ENCODE measurements at places on chromosomes 7 and 10.

GRCh38 chr7:76346778-76347177, 12.0 kb downstream of the YWHAG start:
- DNase-seq = no peak

- no peak for DNase-seq
These were observed 52.2 kb downstream of the PWWP2B start for GRCh38 chr10:132449051-132449810.

GRCh38 chr10:43693602-43694001, 44.9 kb upstream of the ZNF32 start:
- DNase-seq = no peak

- DNase-seq = no peak
These were observed 124.3 kb upstream of the UNC5B start for GRCh38 chr10:71088054-71088453.

- DNase-seq = no peak
These were observed 86.2 kb downstream of the SLC16A9 start for GRCh38 chr10:59623133-59624121.

- no peak for DNase-seq
These were observed 276.3 kb downstream of the GALNT17 start for GRCh38 chr7:71408271-71408670.

- no peak for DNase-seq
These were observed 535 bp downstream of the ASAH2B start for GRCh38 chr10:50740293-50740648.

DNA sequence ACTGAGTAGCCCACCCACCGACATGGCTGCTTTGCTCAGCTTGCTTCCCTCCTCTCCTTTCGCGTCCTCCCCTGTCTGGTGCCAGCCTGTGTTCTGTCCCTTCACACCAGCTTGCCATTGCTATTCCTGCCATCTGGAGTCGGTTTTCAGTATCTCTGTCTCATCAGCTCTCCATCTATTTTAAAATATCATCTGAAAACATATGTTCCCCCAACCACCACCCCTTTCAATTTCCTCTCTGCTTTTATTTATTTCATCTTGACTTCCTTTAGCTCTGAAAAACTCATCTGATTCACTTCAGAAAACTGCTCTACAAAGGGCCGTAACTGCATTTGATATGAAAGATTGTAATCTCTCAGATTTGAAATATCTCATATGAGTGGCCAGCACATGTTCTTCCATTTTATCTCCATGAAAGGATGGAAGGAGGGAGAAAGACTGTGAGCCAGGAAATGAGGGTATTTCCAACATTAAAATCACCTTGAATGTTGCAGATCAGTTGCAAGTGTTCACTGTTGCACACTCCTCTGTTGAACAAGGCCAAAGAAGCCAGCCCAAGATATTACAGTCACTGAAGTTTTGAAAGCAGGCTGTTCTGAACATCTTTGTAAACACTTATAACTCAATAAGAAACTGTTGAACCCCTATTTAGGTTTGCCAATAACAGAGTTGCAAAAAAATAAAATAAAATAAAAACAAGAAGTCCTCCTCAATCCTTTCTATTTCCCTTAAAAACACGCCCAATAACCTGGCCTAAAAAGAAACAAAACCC, 202.4 kb upstream of the NEBL start:
- DNase-seq = no peak

DNA sequence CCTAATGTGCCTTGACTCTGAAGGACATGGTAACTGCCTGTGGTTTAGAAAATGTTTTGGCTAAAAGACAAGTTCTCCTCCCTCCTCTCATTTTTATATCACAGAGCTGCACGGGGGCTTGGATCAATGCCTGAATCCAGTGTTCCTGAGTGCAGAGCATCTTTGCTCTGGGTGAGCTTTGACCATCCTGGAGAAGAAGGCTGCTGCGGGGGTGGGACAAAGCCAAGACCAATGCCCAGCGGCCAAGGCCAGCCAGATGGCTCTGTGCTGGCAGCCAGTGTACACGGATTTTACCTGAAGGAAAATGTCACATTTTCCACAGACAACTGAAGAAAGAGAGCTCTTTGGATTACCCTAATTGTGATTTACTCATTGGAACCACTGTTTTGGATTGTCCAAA, 102.0 kb upstream of the TARP start:
- no peak for DNase-seq

GRCh38 chr7:98214811-98215321, 3.6 kb downstream of the BHLHA15 start:
- no peak for DNase-seq

DNA sequence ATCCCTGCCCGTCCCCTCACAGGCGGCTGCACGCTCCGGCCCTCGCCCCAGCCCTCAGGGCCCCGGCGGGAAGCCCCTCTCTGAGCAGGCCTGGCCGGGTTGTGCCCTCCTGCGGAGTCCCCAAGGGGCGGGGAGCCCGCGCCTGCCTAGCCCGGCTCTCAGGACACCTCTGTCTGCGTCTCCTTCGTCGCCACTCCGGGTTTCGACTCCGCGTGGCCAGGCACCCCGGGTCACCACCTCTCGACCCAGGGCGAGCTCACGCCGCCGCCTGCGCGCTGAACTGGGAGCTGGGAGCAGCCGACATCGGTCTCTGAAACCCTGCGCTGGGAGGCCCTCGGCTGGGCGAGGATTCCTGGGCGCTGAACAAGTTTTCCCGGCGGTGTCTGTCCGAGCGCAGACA, 6.2 kb upstream of the OGDHL start:
- no peak for DNase-seq

DNA sequence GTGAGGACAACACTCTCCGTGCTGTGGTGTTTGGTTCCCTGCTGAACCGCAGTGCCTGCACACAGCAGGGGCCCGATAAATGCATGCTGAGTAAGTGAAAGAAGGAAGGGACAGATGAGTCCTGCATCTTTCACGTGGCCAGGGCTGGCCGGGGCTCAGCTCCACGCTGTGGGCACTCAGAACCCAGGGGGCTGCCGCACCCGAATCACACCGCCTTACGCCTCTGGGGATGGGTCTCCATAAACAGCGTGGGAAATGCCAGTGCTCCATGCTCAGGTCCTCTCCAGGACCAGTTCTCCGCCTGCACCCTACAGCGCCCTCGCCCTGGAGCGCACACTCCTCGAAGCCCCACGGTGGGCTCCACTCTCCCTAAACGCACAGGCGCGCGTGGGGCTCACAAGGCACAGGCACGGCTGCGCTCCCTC, 38.1 kb downstream of the RASGEF1A start:
- no peak for DNase-seq

DNA sequence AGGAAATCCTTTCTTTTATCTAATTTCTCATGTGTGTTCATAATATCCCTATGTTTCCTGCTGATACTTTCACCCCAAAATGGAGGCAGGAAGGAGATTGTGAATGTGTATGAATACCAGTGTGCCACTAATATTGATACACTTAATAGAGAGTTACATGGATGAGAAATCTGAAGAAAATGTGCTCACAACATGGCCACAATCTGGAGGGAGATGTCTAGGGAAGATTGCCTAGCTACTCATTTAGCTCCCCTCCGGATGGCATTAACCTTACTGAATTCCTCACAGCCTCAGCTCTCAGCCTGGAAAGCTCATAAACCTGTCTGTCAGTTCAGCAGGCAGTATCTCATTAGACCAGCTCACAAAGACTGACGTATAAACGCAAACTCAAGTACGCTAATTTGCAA, 23.4 kb upstream of the DMTF1 start:
- DNase-seq = no peak

DNA sequence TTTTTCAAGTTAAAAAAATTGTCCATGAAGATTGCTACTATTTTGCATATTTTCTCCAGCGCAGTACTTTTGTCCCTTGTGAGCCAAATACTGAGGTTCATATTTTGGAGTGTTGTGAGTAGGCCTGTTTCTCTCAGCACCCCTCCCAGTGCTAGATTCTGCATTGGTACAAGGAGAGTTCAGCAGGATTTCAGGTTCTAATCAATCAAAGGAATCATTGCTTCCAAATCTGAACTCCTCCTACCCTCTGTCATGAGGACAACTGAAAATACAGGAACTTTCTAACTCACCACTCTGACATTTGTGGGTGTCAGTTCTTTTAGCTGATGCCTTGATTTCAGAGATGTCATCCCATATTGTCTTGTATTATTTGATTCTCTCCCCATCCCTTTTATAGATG, 299.9 kb downstream of the FZD1 start:
- no peak for DNase-seq

DNA sequence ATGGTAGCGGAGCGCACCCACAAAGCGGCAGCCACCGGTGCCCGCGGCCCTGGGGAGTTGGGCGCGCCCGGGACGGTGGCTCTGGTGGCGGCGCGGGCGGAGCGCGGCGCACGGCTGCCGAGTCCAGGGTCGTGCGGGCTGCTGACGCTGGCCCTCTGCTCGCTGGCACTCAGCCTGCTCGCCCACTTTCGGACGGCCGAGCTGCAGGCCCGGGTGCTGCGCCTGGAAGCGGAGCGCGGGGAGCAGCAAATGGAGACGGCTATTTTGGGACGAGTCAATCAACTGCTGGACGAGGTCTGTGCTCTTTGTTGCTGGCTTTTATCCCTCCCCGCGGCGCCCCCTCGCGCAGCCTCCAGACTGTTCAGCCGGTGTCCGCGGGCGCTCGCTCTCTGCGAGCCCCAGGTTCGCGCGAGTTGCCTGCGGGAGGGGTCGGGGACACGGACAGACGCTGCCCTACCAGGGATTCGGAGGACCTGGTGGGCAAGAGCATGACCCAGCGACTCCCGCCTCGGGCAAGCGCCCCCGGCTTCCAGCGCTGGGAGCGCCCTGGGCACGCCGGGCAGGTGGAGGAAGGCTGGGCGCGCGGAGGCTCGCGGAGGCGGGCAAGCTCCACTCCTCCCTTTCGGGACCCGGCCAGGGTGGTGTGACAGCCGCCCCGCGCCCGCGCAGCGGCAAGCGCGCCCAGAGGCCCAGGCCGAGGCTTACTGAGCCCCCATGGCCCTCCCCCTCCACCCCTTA, 887 bp downstream of the COL13A1 start:
- no peak for DNase-seq

GRCh38 chr10:114024876-114025610, 18.6 kb upstream of the ADRB1 start:
- DNase-seq = no peak

DNA sequence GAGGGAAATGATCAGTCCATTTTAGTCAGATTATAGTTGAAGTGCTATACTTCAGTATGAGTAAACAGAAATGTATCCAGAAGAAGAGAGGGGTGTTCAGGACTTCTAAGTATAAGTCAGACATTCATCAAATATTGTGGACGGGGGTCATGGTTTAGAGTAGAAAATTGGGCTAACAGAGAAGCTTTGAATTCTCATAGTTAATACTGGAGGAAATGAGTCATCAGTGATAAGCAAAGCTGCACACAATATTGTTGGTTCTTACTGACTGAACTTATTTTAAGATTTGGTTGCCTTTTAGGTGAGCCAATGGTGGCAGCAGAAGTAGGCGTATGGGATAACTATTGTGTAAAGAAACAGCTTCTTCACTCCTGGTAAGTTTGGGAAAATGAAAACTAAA, 1.7 kb upstream of the SUMF2 start:
- no peak for DNase-seq

- DNase-seq = no peak
These were observed 79.7 kb upstream of the FAM3C start for GRCh38 chr7:121475806-121476205.

GRCh38 chr7:99229234-99229633, 21.3 kb upstream of the KPNA7 start:
- DNase-seq = no peak

- DNase-seq = no peak
These were observed 131.3 kb downstream of the CDK14 start for GRCh38 chr7:90727412-90727811.

DNA sequence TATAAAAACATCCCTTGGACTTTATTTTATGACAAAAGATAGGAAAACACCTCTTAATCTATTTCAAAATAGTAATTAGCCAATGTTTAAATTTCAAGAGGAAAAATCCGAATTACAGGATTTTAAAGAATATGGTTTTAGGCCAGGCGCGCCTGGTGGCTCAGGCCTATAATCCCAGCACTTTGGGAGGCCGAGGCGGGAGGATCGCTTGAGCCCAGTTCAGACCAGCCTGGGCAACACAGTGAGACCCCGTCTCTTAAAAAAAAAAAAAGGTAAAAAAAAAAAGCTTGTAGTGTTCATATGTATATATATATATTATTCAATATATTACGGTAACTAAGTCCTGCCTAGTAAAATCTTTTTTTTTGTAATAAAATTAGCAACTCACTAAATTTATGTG, 1.4 kb downstream of the BNIP3 start:
- no peak for DNase-seq

DNA sequence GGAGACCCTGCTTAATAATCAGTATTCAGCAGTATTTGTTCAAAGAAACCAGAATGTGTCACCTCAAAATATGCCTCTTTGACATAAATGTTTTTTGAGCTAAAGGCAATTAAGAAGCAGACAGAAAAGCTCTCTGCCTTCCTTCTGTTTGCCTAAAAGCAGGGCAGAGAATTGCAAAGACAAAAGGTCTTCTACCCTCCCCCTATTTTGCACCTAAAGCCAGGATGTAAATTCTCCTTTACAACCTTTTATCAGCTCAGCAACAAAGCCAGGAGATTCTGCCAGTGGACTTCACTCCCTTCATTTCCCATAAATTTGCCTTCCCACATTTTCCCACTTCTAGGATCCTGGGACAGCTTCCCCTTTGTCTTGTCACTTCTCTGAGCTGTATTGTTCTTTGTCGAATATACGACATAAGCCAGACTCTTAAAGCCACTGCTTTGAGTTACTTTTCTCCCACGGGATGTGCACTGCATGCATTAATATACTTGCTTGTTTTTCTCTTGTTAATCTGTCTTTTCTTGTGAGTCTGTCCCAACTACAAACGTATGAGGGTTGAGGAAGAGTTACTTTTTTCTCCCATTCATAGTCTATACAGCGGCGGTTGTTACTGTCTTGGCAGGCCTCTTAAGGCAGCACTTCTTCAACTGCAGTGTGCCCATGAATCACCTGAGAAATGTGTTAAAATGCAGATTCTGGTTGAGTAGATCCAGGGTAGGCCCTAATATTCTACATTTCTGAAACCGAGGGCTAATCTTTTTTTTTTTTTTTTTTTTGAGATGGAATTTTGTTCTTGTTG, 48.2 kb downstream of the ST8SIA6 start:
- no peak for DNase-seq

DNA sequence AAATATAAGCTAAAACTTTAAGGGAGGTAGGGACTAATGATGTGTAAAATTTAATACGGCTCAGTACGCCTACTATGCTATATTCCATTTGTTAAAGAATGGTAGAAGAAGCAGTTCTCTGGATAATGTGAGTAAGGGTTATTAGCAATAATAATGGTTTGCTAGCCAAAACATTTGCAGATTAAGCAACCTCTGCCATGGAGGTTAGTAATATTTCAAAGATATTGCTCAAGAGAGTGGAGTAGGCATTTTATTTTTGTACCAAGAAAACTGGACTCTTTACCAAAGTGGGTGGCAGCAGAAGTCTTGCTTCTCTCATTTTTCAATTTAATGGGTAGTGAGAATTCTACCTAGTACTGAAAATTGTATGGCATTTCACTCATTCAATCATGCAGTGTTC, 158.9 kb upstream of the TMEM106B start:
- no peak for DNase-seq

DNA sequence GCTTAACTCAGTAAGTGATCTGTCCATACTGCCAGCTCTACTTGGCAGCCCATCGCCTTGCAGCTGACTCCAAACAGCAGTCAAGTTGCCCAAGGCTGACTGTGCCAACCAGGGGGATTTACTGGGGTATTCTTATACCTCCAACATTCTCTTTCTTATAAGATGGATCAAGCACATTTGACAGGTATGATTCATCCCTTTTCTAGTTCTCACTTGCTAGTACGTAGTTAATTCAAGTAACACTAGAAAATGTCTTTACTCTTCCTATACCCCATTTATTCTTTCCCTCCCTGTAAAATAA, 77.0 kb downstream of the SLC25A13 start:
- no peak for DNase-seq

All from NCI-H187 treated with DMSO at 0.1 percent for 48 hours (cell line).